Activated CD8-positive, alpha-beta memory T cell treated with anti-CD3 and anti-CD28 coated beads for 1 hour (primary cell): ENCODE measurements at places on chromosomes 7 and 10.

GRCh38 chr10:44459671-44460070 is 74.8 kb upstream of the CXCL12 start:
- no peak for DNase-seq

DNA sequence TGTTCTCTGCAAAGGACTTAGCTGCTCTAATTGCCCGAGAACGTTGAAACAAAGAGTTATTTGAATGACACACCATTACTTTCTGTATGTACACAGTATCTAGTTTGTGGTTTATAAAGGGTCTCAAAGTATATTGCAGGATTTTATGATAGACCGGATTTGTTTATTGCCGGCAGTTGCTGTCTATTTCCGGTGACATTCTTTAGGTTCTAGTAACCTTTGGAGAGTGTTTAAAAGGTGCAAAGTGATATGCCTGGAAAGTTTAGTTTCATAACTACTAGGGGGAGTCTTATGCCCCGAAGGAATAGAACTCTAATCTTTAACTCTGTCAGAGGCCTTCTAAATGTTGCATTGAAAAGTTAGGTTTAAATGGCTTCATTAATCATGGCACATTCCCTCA is 63.8 kb downstream of the PAPSS2 start:
- DNase-seq = no peak

DNA sequence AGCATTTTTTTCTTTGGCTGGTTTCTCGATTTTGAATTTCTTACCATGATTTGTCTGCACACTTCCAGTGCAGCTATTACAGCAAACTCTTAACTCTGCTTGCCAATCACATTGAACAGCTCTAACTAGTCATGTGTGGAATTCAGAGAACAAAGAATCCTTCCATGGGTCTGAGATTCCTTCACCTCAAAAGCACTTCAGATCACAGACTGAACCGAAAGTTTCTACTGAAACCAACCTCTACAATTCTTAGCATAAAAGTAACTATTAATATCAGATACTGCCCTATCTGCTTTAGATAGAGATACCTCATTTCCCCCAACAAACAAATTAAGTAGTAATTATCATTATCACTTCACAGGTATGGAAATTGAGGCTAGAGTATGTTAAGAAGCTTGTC is 56.5 kb upstream of the SP4 start:
- no peak for DNase-seq

- no peak for DNase-seq
Measured at GRCh38 chr10:92567952-92568600, 5.8 kb downstream of the IDE start.
